RPMI8226 (cell line): ENCODE measurements at places on chromosomes 7 and 10.

- DNase-seq, result peak; percentile 15
Measured at GRCh38 chr7:82481499-82482097, 38.0 kb upstream of the CACNA2D1 start.

DNA sequence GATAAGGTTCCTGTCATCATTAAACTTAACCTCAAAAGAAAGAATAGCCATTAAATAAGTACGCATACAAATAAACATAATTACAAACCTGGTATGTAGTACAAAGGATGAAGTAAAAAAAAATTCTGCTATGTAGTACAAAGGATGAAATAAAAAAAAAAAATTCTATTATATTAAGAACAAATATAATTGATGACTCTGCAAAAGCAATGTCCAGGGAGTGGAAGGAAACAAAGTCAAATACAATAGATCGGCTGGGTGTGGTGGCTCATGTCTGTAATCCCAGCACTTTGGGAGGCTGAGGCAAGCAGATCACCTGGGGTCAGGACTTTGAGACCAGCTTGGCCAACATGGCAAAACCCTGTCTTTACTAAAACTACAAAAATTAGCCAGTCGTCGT, 56.9 kb downstream of the ABI1 start:
- DNase-seq, result no peak

DNA sequence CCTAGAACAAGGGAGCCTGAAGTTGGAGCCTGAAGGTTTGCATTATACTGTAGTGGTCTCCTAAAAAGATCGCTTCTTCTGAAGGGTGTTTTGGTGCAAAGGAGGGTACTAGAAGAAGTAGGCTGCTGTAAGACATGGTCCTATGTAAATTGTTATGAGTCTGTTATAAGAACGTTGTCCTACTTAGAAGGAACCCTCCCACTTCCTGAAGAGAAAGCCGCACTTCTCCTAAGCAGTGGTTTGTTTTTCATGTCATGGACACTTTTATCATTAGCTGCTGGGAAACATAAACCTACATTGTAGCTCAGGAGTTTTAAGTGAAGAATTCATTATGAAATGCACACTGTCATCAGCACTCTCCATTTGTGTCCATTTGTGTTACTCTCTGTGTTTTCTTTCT, 129.1 kb upstream of the ITGB1 start:
- DNase-seq, result no peak

DNA sequence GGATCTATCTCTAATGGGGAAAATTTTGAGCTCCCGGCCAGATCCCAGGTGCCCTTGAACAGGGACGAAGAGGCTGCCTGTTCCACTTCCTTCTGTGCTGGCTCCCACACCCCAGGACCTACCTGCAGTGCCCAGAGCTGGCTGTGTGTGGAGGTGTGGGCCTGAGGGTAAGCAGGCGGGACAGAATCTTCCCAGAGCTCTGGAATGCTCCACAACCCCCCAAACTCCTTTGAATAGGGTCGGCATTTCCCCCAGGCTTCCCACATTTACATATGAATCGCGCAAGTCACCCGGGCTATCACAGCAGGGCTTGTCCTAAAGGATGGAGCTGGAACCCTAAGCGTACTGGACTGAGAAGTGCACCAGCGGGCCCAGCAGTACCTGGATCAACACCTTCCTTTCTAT, 95.9 kb downstream of the DNMBP start:
- no peak for DNase-seq

DNA sequence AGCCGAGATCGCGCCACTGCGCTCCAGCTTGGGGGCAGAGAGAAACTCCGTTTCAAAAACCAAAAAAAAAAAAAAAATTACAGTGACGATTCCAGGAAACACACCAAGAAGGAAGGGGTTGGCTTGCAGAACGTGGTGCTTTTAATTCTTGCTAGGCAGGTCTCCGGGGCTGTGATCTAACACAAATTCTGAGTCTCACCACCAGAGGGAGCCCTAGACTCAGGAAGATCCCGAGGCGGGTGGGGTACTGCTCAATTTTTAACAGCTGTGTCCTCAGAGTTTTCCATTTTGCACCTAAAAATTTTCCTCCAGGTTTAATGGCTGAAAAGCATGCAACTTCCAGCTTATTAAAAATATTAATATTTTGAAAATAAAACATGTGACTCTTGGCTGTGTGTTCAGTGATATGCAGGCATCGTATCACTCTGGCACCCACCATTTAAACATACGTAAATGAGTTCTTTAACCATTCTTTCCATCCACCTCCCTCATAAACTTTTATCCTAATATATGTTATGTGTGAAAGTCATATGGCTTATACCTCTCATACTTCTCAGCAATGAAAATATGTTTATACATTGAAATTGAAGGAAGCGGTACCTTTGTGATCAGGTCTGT, 26.5 kb upstream of the NUB1 start:
- DNase-seq, result peak; percentile 81

DNA sequence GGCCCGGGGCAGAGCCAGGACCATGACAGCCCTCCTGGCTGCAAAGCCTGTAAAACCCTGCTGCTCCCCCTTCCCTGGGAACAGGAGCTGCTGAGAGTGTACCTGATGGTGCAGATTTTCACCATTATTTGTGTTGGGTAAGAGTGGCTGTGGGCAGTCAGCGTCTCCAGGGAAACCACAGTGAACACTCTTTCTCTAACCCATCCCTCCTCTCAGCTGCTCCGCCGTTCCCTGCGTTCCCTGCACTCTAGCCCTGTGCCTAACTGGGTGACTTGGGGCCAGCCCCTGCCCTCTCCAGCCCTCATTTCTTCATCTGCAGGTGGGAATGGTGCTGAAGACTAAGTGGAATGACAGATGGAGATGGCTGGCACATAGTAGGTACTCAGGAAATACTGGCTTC, 75.9 kb upstream of the PCBD1 start:
- DNase-seq, result no peak

DNA sequence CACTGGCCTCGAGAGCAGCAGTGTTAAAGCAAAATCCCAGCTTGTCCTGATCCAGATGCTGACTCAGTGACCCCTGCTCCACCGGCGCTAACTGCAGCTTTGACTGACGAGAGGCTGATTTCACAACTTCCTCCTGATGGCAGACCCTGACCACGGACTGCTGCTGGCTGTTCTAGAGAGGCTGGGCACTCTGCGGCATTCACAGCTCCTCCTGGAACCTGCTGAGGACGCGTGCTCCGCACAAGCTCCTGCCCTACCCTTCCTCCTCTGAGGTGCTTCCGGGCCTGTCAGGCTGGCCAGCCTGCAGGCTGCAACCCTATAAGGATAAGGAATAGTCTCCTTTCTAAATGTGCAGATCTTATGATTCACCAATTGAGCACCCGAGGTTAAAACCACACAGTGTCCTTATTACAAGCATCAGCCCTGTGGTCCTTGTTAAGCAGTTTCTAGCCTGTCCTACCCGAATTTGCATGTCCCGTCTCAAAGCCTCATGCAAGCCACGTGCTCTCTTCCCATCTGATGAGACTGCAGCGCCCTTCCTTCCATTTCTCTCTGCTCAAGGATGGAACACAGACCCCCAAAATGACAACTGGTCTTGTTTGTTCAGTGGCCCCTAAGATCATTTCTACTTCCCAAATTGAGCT, 35.5 kb upstream of the NCAPG2 start:
- no peak for DNase-seq

DNA sequence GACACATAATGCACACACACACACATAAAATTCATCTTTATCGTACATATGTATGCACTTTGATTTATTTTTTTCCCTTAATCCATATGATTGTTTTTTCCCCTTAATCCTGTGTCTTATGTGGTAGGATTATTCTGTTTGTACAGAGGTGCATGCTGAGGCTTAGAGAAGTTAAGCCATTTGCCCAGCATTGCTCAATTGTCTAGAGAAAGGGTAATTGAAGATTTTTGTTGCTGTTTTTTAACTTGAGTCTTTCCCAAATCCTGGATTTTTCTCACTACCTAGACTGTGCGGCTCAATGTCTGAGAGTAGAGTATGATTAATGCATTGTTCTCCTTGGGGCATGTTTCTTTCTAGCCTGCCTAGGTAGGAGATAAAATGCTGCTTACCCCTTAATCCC, 35.0 kb downstream of the WBP1L start:
- no peak for DNase-seq

GRCh38 chr10:57973451-57973850, 294.2 kb downstream of the IPMK start:
- DNase-seq, result no peak

- no peak for DNase-seq
Measured at GRCh38 chr10:17238445-17239291, 10.6 kb downstream of the VIM start.

DNA sequence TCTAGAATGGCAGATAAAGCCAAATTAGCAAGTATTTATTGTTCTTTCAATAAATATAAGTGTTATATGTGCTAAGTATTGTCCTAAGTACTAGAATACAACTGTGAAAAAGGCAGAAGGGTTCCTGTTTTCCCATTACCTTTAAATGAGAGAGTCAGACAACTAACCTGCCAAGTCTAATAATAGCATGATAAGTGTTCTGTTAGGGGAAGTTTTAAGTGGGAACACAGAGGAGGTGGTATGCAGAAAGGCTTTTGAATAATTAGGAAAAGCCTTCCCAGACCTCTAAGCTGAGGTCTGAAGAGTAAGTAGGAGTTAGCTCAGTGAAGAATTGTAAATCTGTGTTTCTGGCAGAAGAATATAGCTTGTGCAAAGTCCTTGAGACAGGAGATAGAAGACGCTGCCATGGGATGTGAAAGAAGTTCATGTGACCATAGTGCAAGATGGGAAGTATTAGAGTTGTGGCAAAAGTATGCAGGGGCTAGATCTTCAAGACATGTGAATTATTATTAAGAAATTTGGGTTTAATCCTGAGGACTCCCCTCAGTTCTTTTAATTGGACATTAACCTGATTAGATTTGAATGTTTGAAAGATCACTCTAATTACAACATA, 12.5 kb downstream of the SHOC2 start:
- DNase-seq, result no peak

DNA sequence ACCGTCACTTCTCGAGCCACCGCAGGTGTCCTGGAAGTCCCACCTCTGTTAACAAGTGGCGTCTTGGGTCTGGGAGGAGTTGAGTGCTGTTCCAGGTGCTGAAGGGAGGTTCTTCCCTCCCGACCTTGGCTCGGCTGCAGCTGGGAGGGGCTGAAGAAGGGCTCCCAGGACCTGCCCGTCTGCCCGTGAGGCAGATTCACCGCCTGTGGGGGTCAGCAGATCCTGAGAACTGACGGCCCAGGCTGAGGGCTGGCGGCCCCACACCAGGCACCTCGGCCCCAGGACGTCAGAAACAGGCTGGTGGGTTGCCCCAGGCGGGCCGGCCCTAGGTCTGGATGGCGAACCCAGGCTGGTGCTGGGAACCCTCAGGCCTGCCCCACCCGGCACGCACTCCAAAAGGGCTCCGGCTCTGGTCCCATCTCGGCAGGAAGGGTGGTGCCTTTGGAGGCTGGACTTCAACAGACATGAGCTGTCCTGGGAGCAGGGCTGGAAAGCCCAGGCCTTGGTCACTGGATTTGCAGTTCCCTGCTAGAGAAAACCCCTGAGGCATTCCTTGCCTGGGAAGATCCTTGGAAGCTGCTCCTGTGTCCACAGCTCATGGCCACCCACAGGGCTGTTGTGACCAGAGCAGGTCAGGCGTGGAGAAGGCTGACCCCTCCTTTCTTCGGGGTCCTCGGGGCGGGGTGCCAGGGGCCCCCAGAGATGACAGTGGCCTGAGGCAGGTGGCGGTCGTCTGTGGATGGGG, 42.6 kb upstream of the CFAP46 start:
- DNase-seq, result no peak

- no peak for DNase-seq
Measured at GRCh38 chr7:156558198-156558597, 82.4 kb upstream of the RNF32 start.

DNA sequence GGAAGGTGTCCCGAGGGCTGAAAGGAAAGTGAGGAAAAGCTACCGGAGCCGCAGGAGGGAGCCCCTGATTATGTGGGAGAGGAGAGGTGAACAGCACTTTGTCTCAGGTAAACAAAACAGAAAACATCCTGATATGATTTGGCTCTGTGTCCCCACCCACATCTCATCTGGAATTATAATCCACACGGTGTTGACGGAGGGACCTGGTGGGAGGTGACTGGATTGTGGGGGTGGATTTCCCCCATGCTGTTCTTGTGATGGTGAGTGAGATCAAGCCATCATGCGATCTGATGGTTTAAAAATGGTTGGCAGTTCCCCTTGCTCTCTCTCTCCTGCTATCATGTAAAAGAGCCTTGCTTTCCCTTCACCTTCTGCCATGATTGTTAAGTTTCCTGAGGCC, 3.0 kb downstream of the POLD2 start:
- DNase-seq, result no peak

DNA sequence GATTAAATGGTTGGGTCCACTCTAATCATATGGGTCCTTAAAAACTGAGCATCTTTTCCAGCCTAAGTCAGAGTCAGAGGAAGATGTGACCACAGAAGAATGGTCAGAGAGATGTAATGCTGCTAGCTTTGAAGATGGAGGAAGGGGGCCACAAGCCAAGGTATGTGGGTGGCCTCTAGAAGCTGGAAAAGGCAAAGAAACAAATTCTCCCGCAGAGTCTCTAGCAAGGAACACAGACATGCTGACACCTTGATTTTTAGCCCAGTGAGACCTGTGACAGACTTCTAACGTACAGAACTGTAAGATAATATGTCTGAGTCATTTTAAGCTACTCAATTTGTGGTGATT, 1.5 kb upstream of the EXOC6 start:
- no peak for DNase-seq

DNA sequence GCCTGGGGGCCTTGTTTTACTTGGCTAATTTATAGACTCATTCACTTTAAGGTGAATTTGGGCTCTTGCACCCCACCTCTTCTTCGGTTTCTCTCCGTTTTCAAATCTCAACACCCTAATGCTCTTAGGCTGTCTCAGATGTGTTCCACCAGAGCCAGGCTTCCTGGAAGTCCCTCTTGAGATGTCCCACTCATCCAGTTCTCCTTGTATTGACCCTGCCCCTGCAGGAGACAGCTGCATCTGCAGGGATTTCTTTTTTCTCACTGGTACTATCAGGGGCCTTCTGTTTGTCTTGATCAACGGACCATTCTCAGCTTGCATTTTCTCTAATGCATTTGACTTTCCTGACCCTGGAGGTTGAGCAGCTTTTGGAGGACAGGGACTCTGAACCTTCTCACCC, 279.5 kb downstream of the GALNT17 start:
- no peak for DNase-seq

- DNase-seq, result no peak
Measured at GRCh38 chr7:101869026-101869900, 51.8 kb downstream of the CUX1 start.

DNA sequence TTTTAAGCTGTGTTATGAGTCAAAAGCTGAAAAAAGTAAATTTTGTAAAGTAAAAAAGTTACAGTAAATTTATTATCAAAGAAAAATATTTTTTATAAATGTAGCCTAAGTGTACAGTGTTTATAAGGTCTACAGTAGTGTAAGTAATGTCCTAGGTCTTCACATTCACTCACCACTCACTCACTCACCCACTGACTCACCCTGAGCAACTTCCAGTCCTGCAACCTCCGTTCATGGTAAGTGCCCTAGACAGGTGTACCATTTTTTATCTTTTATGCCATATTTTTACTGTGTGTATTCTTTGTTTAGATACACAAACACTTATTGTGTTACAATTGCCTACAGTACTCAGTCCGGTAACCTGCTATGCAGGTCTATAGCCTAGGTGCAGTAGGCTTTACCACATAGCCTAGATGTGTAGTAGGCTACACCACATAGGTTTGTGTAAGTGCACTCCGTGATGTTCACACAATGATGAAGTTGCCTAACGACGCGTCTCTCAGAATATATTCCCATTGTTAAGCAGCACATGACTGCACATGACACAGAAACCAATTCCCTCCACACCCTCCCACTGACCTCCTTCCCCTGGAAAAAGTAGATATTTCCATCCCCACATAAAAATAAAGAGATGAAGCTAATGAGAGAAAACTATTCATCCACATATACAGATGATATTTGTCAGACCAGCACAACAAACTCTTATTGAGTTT, 44.8 kb upstream of the FGL2 start:
- DNase-seq, result no peak

- no peak for DNase-seq
Measured at GRCh38 chr7:27108390-27109127, 6.1 kb upstream of the HOXA2 start.
